Cardiac muscle cell (in vitro differentiated cells and primary cell): ENCODE measurements at places on chromosomes 1 and 21.

DNA sequence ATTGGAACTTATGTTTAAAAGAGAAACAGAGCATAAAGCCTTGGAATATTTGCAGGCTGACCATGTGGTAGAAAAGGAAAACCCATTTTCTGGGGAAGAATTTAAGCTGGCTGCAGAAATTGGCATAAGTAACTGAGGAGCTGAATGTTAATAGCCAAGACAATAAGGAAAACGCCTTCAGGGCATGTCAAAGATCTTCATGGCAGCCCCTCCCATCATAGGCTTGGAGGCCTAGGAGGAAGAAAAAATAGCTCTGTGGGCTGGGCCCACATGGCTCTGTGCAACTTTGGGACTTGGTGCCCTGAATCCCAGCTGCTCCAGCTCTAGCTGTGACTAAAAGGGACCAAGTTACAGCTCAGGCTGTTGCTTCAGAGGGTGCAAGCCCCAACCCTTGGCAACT, 51.5 kb downstream of the CTH start:
- no peak for DNase-seq

GRCh38 chr1:43878440-43878839, 55.2 kb upstream of the ARTN start:
- DNase-seq = no peak

GRCh38 chr1:167651161-167651693, 21.2 kb downstream of the RCSD1 start:
- no peak for DNase-seq

- DNase-seq = no peak
These were observed 210.5 kb upstream of the SPAG17 start for GRCh38 chr1:118395430-118395991.

- DNase-seq = no peak
These were observed 1.3 kb downstream of the PAQR7 start for GRCh38 chr1:25874209-25874608.

GRCh38 chr1:64479874-64480273, 9.9 kb downstream of the CACHD1 start:
- no peak for DNase-seq

GRCh38 chr1:175422156-175422555, 229.6 kb upstream of the KIAA0040 start:
- DNase-seq = no peak

DNA sequence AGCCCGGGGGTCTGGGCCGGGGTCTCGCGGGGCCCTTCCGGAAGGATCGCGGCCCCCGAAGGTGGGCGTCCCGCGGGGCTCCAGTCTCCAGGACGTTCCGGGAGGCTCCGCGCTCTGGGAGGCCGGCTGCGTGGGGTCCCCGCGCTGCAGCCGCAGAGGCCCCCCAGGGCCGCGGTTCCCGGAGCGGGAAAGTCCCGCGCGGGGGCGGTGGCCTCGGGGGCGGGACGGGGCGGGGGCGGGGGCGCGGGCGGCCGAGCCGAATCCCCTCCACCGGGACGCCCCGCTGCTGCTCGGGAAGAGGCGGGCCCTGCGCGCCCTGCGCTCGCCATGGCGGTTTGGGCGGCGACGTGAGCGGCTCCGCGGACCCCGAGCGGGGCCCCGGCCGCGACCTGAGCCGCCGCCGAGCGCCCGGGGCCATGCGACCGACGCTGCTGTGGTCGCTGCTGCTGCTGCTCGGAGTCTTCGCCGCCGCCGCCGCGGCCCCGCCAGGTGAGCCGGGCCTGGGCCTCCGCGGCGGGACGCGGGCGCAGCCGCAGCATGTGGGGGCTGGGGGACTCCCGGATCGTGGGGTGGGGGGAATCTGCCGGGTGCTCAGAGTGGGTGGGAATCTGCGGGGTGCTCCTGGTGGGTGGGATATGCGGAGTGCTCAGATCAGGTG, at the start of gene IFNGR2:
Gene IFNGR2 (plus strand): TSS at position 286 of the 658 bp plus-strand sequence. CDS start 131 bp downstream, at position 417.
- DNase-seq = peak; percentile 56

DNA sequence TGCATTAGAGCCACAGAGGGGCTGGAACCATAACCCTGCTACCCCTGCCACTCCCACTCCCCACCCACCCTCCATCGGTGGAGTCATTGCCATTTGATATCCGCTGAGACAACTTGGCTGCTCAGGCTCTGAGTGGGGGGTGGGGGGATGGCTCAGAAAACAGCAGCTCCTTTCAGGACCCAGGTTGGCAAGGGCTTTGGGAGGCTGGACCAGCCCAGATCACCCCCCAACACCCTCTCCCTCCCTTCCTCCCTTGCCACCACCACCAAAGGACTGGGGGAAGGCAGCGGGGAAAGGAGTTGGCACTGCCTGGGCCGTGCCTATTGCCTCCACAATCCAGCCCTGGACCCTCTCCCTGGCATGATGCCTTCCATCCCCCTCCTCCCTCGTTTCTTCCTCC, 1.7 kb downstream of the KCNJ10 start:
- no peak for DNase-seq

- DNase-seq = peak; percentile 90
These were observed at the start of gene CDK18 for GRCh38 chr1:205504311-205505075. TSS of gene CDK18 (plus strand) at chr1:205504669. CDS start at chr1:205523168, 18,499 bp downstream.

GRCh38 chr1:52702886-52703787, 5.0 kb upstream of the COA7 start:
- peak; percentile 94 for DNase-seq

GRCh38 chr1:118979754-118980575, 8.2 kb downstream of the TBX15 start:
- DNase-seq = no peak

GRCh38 chr1:42681741-42682483, at the start of gene YBX1:
TSS of gene YBX1 (plus strand) at chr1:42682418. CDS start at chr1:42682566, 148 bp downstream.
- peak; percentile 99 for DNase-seq

DNA sequence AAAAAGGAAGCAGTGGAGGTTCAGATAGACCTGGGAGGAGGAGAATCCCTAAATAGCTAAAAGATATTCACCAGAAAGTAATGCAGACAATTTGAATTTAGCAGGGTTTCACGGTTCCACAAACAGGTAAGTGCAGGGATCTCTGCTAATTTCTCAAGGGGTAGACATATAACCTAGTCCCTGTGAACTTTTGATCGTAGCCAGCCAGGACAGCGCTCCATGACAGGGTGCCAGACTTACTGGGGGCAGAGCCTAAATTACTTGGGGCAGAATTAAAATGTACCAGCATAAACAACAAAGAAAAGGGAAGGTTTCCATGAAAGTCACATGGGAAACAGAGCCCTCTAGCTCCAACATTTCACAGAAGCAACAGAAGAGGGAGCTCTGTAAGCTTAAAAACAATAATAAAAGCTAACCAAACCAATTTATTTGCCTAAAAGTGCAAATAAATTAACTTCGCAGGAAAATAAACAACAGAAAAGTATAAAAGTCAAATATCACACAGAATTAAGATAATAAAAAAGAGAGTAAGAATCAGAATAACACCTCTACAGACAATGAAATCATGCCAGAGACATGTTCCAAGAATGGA, 198.3 kb downstream of the DUSP10 start:
- no peak for DNase-seq

DNA sequence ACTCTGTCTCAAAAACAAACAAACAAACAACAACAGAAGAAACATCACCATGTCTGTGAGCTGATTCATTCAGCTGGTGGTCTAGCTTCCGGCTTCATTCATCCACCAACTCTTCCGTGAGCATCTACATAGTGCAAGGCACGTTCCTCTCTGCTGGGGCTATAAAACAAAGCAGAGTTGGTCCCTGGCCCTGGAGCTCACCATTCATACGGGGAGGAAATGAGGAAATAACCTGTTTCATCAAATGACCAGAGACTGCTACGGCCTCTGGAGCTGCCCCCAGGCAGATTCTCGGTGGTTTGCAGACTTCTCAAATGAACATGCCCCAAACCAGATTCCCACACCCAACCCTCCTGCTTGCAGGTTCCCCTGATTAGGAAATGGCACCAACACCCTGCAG, 41.0 kb upstream of the ID3 start:
- DNase-seq = no peak

DNA sequence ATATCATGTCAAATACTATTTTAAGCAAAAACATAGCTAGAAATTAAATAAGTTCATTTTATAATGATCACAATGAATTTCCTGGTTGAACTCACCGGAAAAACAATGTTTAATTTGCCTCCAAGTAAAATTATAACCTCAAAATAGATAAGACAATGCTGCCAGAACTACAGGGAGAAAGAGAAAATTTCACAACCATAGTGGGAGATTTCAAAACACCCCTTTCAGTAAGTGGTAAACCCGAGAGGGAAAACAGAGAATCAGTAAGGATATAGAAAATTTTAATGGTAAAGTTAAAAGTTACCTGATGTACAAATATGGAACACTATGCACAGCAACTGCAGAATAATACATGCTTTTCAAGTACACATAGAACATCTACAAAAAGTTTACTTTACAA, 43.2 kb upstream of the PLA2G4A start:
- DNase-seq = no peak

DNA sequence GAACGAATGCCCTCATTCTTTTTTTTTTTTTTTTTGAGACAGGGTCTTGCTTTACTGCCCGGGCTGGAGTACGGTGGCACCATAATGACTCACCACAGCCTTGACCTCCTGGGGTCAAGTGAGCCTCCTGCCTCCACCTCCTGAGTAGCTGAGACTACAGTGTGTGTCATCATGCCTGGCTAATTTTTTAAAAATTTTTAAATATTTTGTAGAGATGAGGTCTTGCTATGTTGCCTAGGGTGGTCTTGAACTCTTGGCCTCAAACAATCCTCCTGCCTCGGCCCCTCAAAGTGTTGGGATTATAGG, 69.4 kb downstream of the ALG14 start:
- no peak for DNase-seq

DNA sequence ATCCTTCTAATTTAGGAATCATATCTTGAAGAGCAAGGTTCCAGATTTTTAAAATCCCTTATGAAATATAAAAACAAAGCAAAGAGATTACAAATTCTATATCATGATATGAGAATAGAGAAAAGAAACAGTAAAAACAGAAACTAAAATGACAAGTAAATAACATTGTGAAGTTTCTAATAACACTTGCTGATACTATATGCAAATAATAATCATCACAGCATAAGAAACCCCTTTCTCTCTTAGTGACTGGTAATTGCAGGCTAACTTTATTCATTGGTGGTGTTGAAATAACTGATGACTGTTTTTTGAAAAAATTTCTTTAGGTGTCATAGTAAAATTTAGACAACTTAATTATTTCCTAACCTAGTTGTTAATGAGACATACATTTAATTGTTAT, 281.6 kb downstream of the PLA2G4A start:
- no peak for DNase-seq

GRCh38 chr1:208240662-208241355, 3.4 kb downstream of the PLXNA2 start:
- no peak for DNase-seq

DNA sequence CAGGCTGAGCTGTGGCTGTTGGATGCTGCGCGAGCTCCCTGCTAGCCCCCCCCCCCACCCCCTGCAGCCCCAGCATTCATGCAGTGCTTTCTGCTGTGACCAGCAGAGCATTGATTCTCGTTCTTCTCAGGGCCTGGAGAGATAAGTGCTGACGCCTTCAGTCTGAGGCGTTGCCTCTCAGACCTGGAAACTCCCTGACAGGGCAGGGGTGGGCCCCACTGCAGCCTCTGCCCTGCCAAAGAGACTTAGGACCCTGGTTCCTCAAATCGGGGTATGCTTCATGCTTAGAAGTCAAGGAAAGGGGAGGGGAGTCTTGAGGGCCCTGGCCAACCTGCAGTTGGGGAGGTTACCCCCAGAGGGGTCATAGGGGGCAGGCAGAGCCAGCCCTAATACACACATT, 38.5 kb downstream of the PTPRF start:
- DNase-seq = no peak

DNA sequence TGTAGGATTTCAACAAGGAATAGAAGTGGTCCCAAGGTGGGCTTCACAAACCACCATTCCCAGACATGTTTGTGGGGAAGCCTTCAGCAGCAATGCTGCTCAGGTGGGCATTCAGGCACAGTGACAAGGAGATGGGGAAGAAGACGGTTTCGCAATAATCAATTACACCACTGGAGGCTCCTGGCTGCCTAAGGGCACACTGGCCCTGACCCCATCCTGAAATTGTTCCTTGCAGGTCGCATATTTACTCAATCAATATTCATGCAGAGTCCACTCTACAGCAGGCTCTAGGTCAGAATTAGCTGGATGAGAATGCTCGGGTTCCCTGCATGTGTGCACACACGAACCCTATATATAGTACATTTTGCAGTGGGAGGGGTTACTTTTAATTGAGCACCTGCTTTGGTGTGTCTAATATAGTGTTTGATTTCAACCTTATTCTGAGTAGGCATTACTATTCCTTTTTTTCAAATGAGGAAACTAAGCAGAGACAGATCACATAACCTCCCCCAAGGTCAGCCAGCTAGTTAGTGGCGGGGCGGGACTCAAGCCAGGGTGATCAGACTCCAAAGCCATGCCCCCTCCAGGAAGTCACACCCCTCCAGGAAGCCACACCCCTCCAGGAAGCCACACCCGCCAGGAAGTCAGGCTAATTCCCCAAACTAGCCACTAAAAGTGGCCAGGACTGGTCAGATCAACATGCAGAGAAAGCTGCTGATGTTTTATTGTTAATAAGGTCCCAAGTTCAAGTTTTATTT, 106.5 kb downstream of the HLCS start:
- DNase-seq = peak; percentile 55

- no peak for DNase-seq
These were observed 6.5 kb downstream of the MAD2L2 start for GRCh38 chr1:11674488-11674887.

DNA sequence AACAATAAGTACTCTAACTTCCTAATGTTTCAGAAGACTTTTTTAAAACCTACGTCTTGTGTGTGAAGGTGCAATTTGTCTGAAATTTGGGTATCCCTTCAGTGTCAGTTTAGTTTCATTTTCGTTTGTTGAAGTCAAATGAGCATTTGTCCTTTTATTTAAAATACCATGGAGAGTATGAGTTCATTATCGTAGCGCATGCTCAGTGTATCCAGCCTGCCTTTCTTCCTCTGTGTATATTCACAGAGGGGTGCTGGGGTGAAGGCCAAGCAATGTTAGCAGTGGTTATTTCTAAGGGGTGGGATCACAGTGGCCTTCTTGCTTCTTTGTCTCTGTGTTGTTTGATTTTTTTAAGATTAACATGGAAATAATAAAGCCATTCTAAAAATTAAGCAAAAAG, 43.2 kb downstream of the CNN3 start:
- no peak for DNase-seq

- no peak for DNase-seq
These were observed 2.4 kb downstream of the S100A5 start for GRCh38 chr1:153538315-153538821.
